NB4 (cell line): ENCODE measurements at places on chromosomes 4 and X.

DNA sequence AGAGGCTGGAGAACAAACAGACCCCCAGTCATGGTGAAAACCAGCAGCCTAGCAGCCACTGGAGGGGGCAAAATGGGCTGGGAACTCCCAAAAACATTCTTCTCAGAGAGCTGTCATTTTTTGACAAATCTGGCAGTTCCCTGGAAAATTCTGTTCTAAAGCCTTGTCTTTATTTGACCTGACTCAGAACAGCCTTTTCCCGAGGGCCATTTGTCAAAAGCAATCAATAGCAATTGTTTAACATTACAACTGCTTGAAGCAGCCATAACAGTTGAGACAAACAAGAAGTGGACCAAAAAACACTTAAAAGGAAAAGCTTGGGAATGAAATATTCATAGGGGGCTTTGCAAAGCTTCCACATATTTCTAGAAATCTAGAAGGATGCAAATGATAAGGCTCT, 39.6 kb downstream of the SOWAHB start:
- no peak for DNase-seq

DNA sequence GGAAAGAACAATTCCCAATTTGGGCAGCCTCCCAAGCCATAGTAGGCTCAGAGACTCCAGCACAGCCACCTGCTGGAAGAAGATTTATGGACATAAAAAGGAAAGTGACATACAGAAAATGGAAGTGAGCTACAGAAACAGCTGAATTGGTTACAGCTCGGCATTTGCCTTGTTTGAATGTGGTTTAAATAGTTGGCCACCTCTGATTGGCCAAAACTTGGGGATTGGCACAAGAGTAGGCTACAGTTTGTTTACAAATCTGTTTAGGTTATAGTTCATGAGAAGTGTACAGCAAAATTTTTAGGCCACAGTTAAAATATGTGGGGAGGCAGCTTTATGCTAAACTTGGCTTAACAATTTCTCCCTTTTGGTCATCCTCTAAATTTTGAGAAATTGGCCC, 150.4 kb downstream of the MAGEC1 start:
- no peak for DNase-seq

DNA sequence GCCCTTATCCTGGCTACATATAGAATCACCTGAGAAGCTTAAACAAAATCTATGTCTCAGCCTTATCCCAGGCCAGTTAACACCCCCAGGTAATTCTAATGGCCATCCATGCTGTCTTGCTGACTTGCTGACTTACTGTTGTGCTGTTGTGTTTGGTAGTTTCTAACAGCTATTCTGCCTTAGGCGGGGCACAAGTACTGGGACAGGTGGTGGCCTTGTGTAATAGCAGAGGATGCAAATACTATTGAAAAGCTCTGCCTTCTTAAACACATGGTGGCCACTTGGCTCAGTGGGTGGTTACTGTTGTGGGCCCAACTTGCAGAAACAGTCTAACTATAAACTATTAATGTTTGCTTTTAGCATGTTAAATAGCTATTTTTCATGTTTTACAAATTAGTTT, 56.2 kb downstream of the CDS1 start:
- no peak for DNase-seq

- no peak for DNase-seq
These were observed 166.2 kb downstream of the RAPGEF2 start for GRCh38 chr4:159269116-159269515.

DNA sequence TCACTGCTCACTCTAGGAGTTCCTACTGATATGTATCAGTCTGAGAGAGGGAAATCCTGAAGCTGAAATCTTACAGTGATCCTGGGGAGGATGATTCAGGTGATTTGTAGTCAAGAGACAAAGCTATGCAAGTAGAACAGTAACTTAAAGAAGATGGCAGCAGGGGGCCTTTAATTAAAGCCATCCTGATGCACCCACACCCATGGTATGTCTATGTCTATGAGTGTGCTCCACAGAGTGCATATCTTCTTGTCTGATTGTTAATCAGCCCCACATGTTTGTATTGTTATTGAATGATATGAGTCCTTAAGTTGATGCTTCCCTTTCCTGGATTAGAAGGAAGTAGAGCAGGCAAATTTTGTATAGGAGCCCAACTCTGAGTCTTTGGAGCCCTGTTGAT, 78.8 kb downstream of the NHS start:
- no peak for DNase-seq

DNA sequence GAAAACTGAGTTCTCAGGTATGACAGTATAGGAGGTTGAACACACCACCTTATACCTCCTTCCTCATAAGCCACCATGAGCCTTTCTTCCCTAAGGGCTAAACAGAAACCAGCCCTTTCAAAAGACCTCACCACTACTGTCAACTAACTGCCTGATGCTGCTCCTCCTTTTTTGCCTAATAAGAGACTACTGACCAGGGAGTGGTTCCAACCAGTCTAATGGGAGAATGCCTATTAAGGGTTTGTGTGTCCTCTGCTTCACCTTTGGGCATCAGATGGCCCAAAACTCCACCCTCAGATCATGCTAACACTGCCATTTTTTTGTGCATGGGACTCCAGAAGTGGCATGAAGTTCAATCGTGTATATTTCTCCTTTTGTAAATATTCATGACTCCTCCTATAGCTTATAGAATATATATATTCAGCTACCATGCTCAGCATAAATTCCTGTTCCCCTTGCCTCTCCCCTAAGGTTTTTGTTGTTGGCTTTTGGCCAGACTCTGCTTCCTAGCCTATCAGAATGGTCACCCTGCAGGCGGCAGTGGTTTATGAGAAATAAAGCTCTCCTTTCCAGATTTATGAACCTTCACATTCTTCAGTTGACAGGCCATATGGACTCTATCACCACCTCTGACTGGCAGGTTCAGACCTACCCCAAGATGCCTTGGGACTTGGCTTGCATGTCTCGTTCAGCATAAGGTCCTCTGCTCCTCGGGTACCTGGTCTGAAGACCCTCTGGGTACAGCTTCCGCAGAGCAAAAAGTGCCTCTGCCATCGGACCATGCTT, 28.2 kb downstream of the FGFBP1 start:
- no peak for DNase-seq

DNA sequence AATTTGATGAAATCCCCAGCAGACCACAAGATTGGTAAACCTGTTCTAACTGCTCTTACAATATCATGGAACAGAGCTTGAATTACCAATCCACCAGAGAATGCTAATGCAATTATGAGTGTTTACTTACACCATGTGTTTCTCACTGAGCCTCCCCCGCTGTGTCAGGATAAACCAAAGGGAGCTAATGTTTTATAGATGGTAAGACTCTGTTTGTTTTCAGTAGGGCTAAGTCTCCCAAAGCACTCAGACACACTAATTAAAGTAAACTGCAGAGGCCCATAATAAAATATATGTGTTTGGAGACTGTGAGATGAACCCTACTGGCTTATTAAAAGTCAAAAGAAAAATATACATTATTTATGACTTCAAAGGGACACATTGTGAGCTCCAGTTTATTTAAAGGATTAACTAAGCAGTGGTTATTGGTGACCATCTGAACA, 261.7 kb upstream of the FAM241A start:
- DNase-seq: no peak

DNA sequence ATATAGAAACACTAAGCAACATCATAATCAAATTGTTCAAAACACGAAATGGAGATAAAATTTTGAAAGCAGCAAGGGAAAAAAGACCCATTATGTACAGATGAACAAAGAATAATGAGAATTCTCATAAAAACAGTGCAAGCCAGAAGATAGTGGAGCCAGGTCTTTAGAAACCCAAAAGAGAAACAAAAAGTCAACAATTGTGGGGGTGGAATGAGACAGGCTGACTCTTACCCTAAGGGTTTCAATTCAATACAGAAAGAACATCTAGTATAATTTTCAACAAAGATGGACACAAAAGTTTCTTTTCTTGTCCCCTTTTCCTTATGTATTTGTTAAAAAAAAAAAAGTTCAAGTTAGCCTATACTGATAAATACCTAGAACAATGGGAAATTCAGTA, 34.0 kb upstream of the MAGEB2 start:
- no peak for DNase-seq
